ENCODE measurements at places on chromosomes 13 and 19.

DNA sequence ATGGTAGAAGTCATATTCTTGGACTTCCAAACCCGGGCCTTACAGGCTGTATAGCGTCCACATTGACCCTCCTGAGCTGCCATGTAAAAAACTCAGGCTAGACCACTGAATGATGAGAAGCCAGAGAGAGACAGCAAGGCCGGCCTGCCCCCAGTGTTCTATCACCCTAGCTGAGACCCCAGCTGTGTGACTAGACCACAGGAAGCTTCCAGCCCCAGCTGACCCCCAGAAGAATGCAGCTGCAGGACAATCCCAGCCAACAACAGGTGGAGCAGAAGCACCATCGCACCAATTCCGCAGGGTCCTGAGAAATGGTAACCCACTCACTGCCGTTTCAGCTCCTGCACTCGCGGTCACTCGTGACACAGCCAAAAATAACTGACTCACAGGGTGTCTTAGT is 2.9 kb upstream of the ATP11A start:
- no peak for DNase-seq

DNA sequence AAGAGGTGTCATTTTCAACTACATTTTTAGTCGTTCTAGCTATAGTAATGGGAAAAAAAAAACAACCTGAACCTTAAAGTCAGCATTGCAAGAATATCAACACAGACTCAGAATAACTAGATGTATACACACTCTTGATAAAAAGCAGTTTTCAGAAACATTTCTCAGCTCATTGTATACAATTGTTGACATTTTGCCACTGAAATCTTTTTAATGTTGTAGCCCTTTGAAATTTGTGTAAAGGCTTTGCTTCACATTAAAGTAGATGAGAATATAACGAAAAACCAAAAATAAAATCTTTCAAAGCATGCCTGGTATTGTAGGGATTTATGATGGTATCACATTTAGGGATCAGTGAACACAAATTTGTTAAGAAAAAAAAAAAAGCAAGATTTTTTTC is 87.2 kb upstream of the SLC10A2 start:
- no peak for DNase-seq

- no peak for DNase-seq
Observed at GRCh38 chr13:37442996-37443395, 155.6 kb downstream of the POSTN start.

GRCh38 chr13:50476577-50477285 is 366.8 kb downstream of the DLEU7 start:
- no peak for DNase-seq

GRCh38 chr19:42290523-42291434 is 11.2 kb upstream of the PRR19 start:
- DNase-seq: peak; percentile 60

GRCh38 chr19:5360003-5360780 is 19.6 kb upstream of the PTPRS start:
- DNase-seq: no peak

DNA sequence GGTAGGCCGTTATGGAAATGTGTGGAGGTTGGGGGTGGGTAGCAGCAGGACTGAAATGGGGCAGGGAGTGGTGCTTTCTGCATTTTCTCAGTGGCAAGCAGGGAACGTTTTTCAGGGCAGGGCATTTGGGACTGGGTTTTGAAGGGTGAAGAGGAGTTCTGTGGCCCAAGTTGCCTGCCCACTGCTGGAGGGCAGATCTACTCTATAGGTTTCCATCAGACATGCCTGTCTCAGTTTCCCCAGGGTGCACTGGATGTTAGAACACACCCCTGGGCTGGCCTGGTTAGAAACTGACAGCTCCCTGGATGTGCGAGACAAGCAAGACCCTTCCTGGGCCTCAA is 870 bp upstream of the GRIN3B start:
- DNase-seq: no peak

DNA sequence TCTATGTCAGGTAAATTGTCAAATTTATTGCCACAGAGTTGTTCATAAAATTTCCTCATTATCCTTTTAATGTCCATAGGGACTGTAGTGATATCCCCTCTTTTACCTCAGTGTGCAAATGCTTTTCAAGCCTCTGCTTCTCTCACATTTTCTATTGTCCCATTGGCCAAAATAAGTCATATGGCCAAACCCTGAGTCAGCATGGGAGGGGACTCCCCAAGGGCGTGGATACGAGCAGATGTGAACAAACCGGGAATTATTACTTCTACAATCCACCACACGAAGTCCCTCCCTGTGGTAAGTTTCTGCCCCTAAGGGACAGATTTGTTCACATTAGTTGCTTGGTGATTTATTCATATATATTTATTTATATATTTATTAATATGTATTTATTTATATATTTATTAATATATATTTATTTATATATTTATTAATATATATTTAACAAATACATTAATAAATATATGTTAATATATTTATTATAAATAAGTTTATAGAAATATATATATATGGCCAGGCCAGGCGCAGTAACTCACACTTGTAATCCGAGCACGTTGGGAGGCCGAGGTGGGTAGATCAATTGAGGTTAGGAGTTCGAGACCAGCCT is 20.1 kb upstream of the CAMSAP3 start:
- DNase-seq: no peak

DNA sequence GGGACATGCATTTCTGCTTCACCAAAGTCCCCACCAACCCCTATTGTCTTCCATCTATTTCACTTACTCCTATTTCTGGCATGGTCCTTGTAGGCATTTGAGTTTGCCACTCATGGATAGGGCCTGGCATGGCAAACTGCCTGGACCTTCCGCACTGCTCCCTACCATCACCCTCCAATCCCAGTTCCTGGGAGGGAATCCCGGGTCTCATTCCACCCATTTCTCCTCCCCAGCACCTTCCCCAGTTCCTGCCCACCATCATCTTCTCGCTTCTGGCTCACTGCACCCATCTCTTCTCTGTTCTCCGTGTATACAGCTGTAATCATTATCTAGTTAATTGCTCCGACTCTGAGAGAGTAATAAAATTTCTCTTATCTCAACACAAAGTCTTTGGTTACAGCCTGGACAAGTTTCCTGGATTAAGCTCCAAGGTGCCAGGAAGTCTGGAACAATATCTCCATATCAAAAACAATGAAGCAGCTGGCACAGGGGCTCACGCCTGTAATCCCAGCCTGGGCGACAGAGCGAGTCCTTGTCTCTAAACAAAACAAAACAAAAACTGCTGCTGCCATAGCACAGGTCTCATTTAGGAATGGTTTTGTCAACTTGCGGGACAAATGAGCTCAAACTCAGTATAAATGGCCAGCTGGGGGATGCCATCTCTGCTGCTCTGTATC is 17.0 kb upstream of the COX7A1 start:
- DNase-seq: no peak

DNA sequence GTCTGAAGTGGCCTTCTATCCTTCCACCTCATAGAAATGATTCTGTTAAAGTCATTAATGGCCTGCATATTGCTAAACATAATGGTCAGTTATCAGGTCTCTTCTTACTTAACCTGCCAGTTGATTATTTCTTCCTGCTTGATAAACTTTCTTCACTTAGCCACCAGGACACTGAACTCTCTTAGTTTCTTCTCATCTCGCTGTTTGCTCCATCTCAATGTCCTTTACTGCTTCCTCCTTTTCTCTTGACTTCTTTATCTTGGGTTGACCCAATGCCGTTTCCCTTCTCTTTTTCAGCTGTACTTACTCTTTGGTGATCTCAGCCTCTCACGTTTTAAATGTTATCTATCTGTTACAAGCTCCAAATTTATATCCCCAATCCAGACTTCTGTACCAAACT is 17.1 kb upstream of the CLC start:
- DNase-seq: no peak

DNA sequence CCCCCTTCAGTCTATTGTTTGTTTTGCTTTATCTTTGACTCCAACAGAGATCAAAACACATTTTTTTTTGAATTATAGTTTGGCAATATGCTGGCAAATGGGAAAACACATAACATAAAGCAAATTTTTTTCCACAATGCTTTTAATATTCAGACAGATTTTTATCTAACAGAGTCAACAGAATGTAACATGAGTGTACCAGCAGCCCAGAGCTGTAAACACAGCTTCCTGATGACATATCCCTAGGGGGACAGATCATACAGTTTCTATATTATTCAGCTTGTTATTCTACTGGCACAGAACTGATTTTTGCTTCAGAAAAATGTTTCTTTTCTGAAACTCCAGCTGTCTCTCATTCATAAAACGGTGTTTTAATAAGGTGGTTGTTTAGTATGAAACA is 168.8 kb downstream of the OLFM4 start:
- no peak for DNase-seq

DNA sequence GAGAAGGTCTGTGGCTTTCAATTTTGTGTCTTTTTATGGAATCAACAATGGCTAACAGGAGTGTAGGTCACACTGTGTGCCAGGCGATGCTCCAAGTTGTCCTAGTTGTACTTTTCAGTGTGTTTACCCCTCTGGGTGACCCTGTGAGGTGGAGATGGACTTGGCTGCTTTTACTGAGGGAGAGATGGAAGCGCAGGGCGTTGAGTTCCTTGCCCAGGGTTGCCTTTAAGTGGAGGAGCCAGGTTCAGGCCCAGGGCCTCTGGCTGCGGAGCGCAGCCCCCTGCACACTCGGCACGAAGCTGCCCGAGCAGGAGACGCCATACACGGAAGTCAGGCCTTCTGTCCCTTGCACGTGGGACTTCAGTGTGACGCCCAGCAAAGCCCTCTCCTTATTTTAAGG is 112.8 kb downstream of the RAB20 start:
- no peak for DNase-seq

- no peak for DNase-seq
Observed at GRCh38 chr13:25024175-25024574, 71.8 kb upstream of the PABPC3 start.

GRCh38 chr19:5247957-5248705 is 92.5 kb downstream of the PTPRS start:
- no peak for DNase-seq

DNA sequence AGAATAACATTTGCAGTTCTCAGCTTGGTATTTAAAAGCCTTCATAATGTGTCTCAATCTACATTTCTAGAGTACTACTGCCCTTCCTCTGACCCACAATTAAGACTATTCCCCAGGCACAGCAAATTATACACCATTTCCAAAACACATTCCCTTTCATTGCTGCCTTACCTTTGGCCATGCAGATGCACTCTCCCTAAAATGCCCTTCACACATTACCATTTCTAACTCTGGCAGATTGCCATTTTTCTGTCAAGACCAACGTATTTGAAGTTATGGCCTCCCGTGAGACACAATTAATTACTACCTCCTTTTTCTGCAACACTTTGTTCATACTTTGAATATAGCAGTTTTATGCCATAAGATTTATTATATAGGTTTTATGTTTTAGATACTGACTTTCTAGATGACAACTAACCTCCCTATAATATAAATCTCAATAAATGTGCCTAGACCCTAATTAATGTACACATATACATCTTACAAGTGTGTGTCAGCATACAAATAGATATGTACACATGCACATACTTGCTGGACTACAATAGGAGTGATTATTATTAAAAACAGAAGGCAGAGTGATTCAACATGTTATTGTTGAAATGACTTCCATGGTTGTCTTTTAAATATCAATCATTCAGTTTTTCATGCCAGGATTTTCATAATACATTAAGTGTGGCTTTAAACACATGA is 2902.5 kb downstream of the PCDH9 start:
- DNase-seq: no peak

Measured in activated T-cell treated with anti-CD3 and anti-CD28 coated beads for 1 hour (primary cell).